ENCODE measurements at places on chromosomes 11 and 22.

GRCh38 chr11:131591051-131591461, 220.6 kb downstream of the NTM start:
- no peak for DNase-seq

- DNase-seq = no peak
These were observed 6.8 kb downstream of the OR4D10 start for GRCh38 chr11:59479906-59480305.

- DNase-seq = no peak
These were observed 47.4 kb downstream of the ISX start for GRCh38 chr22:35113341-35113740.

DNA sequence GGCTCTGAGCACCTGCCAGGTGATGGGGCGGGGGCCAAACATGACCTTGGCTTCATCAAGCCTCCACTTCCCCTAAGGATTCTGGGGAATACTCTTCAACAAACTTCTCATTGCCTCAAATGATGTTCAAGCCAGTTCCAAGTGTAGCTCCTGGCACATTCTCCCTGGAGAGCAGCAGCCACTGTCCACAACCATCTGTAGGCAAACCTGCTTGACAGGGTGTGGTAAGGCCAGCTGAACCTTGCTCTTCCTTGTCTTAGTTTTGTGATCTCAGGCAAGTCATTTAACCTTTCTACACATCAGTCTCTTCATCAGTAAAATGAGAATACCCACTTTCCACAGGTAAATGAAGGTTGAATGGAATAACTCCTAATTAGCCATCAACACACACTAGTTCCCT, 323.3 kb downstream of the TENM4 start:
- DNase-seq = no peak

GRCh38 chr11:71302534-71302909, 50.1 kb upstream of the SHANK2 start:
- no peak for DNase-seq

Measured in keratinocyte (primary cell).